ENCODE measurements at places on chromosomes 2 and 18.

DNA sequence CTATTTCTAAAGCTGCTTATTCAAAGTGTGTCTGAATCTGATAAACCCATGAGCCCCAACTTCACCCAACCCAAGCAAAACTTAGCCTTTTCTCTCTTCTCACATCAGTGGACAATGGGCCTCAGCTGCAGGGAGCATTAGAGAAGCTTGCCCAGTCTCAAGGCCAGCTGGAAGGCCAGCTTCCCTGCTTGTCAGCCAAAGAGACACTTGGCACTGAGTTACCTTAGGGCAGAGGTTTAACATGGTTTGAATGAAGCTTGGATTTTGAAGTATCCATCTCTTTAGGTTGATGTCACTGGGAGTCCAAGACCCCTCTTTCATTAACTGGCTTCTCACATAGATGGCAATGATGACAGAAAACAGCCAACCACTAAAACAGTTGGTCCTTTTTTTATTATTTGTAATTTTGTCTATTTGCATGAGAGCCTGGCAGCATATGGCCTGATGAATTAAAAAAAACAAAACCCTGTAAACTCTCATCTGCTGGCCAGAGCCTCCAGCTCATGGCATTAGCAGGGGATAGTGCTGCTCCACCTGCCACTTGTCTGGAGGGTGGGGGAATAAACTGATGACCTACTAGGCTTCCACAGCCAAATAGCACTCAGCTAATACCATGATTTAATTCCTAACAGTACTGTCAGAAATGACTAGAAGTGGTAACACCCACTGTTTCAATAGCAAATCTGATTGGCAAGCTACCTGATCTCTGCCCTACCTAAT lies 137.0 kb downstream of the UBE2E3 start:
- DNase-seq: no peak

- DNase-seq: no peak
Measured at GRCh38 chr2:55019526-55020258, 30.6 kb downstream of the RTN4 start.

GRCh38 chr18:26205318-26205717 lies 20.9 kb upstream of the TAF4B start:
- DNase-seq: no peak

- DNase-seq: no peak
Measured at GRCh38 chr18:30639361-30639760, 403.2 kb downstream of the DSC3 start.

GRCh38 chr2:189328848-189329245 lies 112.4 kb upstream of the WDR75 start:
- no peak for DNase-seq

GRCh38 chr2:234863043-234863934 lies 88.5 kb upstream of the SH3BP4 start:
- no peak for DNase-seq

- no peak for DNase-seq
Measured at GRCh38 chr2:171404719-171405118, 29.1 kb downstream of the METTL8 start.

DNA sequence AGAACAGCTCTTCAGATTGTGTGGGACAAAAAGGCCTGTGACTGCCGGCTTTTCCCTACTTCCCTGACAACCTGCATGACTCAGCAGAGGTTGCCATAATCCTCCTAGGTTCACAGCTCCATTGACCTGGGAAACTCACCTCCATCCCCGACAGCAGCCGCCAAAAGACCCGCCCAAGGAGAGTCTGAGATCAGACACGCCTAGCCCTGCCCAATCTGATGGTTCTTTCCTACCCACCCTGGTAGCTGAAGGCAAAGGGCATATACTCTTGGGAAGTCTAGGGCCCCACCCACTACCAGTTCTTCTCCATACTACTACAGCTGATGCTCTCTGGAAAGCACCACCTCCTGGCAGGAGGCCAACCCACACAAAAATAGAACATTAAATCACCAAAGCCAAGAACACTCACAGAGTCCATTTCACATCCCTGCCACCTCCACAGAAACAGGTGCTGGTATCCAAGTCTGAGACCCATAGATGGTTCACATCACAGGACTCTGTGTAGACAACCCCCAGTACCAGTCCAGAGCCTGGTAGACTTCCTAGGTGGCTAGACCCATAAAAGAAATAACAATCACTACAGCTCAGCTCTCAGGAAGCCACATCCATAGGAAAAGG lies 140.6 kb downstream of the NETO1 start:
- DNase-seq: no peak

GRCh38 chr2:58700591-58700990 lies 459.5 kb upstream of the FANCL start:
- DNase-seq: no peak

DNA sequence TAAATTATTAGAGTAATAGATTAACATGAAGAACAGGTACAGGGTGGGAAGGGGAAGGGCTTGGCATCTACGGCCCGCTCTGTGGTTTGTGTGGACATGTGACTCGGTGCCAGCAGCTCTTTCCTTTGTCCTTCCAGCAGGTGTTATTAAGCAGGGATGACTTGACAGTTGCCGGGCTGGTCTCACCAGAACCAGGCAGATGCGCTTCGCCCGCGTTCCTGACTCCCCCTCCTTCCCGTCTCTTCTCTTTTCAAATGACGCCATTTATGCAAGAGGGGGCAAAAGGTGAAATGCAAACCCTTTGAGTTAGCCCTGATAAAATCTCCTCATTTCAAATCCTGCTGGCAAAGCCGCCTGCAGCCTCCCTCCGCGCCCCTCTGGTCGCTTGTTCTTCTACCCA lies 38.9 kb upstream of the MGAT4A start:
- no peak for DNase-seq

DNA sequence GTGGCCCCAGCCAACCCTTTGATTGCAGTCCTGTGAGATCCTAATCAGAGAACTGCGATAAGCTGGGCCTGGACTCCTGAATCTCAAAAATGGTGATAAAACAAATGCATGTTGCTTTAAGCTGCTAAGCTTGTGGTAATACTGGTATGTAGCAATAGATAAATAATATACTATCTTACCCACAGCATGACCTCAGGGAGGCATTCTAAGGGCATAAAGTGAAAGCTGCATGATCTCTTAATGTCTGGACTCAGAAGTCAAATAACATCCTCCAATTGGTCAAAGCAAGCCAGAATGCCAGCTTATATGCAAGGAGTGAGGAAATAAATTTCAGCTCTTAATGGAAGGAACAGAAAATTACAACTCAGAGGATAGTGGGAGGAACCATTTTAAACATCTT lies 246.1 kb downstream of the FSIP2 start:
- DNase-seq: no peak

DNA sequence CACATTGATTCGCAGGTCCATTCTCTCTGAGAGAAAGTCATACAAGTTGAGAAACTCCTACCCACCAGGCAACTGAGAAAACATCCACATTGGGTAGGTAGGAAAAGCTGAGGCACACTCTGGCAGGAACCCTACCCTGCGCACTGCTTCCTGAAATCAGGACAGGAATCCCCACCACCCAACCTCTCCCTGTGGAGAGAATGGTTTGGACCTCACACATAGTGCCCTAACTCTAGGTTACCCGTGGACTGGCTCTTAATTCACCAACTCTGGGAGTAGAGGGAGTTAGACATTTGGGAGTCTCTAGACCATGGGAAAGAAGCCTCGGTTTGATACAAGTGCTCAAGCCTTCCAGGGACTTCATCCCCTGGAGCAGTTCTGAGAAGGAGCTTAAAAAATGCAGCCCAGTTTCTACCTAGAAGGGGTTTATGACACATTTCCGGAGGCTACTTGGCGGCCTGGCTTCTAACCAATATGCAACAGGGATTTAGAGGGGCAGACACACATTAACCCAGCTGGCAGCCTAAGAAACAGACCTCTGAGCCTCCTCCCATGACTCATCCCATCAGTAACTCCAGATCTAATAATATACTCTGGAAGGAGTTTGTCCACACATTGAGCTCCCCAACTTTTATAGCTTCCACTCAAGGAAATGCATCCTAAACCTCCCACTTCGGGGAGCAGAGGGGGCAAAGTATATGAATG lies 136.7 kb downstream of the EML6 start:
- no peak for DNase-seq

All from hematopoietic multipotent progenitor cell (in vitro differentiated cells).